ENCODE measurements at places on chromosomes 5 and 9. TPM values are rescaled to one million over a fixed set of nuclear protein-coding genes. Genes with fewer than 3 reads are reported as not detected.

Gene PFN3
- total RNA-seq, result not detected

DNA sequence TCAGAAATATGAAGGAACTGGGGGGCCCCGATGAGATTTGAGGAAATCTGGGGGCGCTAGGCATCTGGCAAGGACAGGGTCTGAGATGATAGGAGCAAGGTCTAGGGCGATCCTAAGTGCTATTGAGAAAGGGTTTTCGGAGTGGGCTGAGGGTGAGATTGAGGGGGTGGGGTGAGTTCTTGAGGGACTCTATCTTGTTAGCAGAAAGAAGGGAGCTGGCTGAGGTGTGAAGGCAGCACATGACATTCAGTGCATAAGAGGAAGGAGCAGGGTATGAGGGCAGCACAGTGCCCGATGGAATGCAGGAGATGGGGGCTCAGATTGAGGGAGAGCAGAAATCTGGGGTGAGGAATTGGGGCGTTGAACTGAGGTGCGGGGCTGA, 640 bp downstream of the TRIM32 start:
- no peak for DNase-seq

GRCh38 chr5:119404033-119404432, 48.2 kb downstream of the TNFAIP8 start:
- DNase-seq, result no peak

Gene IL17B
- not detected for total RNA-seq

Gene CDH6
- total RNA-seq, result not detected

Measured in PC-9 (cell line).